ENCODE measurements at places on chromosomes 6 and 20.

DNA sequence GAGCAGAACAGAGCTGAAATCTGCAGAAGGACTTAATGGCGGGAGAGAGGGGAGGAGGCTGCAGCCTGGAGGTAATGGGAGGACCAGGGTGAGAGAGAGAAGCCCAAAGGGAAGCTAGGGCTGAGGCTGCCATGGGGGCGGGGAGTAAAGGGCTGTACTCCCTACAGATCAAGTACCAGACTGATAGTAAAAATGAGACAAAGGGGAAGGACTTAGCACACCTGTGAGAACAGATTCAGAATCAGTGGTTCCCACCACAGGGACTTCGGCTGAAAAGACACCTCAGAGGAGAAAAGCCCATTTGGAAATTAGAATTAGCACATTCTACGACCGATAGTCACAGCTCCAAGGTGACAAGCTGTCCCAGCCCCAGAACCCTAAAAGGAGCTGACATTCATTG, 6.4 kb upstream of the TBXT start:
- no peak for DNase-seq

GRCh38 chr6:21844120-21844917, 250.8 kb downstream of the SOX4 start:
- DNase-seq = no peak

GRCh38 chr6:35191889-35192288, 21.9 kb upstream of the SCUBE3 start:
- DNase-seq = no peak

GRCh38 chr20:57480444-57481160, 44.3 kb downstream of the CTCFL start:
- DNase-seq = no peak

GRCh38 chr20:57616143-57616951, 3.9 kb downstream of the ZBP1 start:
- DNase-seq = no peak

DNA sequence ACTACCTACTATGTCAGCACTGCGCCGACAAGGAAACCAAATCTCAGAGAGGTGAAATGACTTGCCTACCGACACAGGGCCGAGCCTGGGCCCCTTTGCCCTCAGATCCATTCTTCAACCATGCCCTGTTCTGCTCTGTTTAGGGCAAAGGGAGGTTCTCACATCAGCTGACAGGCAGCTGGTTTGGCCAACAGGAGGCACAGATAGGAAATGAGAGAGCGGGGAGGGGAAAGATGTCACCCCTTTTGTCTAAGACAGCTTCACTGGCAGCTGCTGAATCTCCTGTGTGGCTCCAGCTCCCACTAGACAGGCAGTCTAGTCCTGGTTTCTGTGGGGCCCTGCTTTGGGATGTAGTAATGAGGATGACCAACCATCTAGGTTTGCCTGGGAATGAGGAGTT, 158.7 kb downstream of the TMEM200A start:
- no peak for DNase-seq

DNA sequence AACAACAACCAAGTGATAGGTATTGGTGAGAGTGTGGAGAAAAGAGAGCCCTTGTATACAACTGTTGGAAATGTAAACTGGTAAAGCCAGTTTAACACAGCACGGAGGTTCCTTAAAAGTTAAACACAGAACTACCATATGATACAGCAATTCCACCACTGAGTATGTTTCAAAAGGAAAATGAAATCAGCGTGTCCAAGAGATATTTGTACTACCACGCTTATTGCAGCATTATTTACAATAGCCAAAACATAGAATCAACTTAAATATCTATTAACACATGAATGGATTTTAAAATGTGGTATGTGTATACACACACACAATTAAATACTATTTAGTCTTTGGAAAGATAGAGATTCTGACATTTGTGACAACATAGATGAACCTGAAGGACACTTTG, 1.1 kb downstream of the PTCHD4 start:
- no peak for DNase-seq

- DNase-seq = no peak
Measured at GRCh38 chr6:100506651-100507050, 41.9 kb upstream of the SIM1 start.

DNA sequence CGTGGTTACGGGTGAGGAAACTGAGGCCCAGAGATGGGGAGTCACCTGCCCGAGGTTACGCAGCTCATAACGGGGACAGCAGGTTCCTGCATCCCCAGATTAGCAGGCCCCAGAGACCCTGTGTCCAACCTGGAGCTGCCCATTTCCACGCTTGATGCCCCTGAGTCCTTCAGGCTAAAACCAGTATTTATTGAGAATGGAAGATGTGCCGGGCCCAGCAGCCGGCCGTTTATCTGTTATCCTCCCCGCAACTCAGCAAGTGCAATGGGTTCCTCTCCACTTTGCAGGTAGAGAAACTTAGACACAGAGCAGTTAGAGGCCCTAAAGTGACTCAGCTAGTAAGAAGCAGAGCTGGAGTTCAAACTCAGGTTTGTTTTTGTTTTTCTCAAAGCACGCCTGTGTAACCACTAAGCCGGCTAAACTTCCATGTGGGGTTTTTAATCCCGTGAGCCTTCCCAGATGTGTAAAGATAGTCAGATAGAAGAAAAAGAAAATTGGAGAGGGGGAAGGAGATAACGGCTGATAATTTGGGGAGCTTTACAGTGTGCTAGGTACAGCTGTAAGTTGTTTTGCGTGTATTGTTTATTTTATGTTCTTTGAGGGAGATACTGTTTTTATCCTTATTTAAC, 775 bp downstream of the PFDN4 start:
- peak; percentile 15 for DNase-seq

DNA sequence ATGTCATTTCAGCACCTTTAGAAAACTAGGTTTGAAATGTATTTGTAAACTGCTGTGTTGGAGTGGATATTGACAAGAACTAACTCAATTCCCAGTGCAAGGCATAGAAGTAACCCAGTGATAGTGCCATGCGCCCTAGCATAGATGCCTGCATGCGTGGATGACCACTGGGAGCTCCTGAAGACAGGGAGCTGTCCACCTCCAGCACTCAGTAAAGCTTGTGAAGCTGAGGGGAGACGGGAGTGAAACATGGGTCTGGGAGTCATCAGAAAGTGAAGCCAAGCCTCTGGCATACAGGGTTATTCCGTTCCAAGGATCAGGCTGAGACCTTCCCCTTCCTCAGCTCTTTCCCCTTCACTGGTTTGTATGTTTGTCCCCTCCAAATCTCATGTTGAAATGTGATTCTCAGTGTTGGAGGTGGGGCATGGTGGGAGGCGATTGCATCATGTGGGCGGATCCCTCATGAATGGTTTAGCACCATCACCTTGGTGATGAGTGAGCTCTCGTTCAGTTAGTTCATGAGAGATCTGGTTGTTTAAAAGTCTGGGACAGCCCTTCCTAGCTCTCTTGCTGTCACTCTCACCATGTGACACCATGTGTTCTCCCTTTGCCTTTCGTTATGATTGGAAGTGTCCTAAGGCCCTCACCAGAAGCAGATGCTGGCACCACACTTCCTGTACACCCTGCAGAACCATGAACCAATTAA, 146.5 kb upstream of the FERMT1 start:
- DNase-seq = no peak

- DNase-seq = no peak
Measured at GRCh38 chr6:42618686-42619085, 54.9 kb downstream of the UBR2 start.

DNA sequence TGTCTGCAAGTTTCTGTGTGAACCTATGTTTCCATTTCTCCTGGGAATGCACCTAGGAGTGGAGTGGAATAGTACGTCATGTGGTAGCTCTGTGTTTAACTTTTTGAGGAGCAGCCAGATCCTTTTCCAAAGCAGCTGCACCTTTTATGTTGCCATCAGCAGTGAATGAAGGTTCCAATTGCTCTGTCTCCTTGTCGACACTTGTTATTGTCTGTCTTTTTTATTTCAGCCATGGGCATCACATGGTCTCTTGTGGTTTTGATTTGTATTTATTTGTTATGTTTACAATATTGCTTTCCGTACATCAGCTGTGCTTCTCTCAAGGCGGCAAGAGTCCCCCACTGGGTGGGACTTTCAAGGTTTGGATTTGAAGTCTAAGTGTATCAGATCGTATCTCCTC, 33.9 kb upstream of the STX16 start:
- no peak for DNase-seq

- no peak for DNase-seq
Measured at GRCh38 chr6:76881414-76881813, 581.9 kb downstream of the HTR1B start.

DNA sequence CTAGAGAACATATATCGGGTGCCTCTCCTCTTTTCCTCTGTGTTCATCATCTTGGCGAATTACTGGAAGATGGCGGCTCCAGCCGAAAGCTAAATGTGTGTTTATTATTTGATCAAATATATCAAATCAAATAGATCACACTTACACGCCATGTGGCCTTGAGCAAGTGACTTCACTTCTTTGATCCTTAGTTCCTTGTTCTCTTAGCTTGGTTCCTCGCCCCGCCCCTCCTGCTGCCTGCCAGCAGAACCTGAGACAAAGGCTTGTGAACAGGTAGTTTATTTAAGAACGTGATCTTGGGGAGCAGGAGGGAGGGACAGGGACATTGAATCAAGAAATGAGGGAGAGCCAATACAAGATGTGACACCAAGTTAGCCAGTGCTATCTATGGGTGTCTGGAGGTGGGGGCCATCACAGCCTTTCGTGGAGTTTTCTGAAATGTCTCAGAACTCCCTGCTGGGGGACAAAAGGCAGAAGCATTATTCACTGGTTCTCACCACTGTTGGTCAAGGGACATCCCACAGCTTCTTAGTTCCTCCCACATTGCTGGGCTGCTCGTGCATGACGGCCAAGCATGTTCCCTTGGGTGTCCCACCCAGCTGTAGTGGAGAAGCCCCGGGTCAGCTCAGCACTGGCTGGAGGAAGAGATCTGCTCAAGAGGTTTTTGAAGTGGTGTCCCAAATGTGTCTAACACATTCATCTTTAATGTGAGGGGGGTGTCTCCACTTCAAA, 44.9 kb upstream of the RNF24 start:
- no peak for DNase-seq

GRCh38 chr6:155054491-155055250, 59.6 kb downstream of the TIAM2 start:
- no peak for DNase-seq

GRCh38 chr6:148426317-148426977, 83.8 kb downstream of the SASH1 start:
- no peak for DNase-seq

DNA sequence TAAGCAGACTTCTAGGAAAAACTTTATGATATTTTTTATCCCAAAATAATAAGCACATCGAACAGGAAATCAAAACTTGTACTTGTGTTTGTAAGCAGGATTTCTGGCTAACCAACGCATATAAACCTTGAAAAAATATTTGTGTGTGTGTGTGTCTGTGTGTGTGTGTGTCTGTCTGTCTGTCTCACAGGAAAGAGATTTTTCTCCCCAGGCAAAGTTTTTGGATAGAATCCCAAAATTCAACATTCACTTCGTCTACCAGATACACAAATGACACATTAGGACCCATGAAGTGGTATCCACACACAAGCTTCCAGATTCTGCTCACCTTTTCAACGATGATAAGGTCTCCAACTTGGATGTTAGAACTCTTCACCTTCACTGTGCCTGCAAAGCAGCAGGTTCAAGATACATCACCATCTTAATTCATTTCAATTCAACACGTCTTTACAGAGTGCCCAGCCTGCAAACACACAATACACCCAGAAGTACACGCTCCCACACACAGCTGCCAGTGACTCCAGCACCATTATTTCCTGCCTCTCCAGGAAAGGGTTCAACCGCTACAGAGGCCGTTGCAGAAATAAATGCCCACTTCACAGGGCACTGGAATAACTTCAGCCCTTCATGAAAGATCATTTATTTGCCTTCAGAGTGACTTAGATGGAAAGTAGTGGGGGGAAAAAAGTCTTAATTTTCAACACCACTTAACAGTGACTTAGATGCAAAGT, 70.9 kb downstream of the ATP9A start:
- no peak for DNase-seq

- no peak for DNase-seq
Measured at GRCh38 chr20:61601361-61601760, 349.3 kb downstream of the CDH4 start.

- DNase-seq = no peak
Measured at GRCh38 chr6:11978169-11978987, 33.7 kb upstream of the HIVEP1 start.

DNA sequence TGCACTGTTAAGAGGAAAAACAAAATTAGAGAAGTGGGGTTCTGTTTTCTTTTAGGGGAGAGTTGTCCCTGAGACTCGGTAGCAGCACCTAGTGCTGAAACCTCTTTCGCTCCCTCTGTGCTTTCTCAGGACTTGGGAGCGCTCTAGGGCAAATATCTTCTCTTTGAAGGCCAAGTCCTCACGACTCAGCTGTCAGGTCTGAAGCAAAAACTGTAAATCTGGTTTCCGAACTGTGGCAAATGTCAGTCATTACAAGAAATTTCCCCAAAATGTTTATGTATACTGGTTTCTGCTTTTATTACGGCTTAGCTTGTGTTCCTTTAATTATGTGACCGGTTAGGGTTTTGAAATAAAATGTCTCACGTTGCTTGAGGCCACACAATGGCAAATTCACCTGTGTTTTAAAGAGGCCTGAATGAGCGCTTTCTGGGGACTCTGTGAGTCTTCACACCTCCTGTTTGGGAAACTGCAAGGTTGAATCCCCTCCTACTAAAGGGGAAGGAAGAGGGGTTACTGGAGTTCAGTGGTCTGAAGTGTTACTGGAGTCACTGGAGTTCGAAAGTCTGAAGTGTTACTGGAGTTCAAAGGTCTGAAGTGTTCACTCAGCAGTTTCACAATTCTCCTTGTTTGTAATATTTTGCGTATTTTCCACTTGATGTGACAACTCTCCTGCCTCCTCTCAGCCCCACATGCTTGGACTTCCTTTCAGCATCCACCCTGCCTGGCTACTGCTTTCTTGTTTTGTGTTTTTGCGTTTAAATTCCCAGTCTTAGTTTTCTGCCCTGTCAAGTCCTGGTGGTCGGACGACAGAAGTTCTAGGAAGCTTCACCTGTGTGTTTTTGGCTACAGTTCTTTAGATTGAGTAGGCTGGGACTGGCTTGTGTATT, 1.6 kb downstream of the SMPDL3A start:
- no peak for DNase-seq

GRCh38 chr20:2163312-2163711, 61.7 kb downstream of the STK35 start:
- no peak for DNase-seq

DNA sequence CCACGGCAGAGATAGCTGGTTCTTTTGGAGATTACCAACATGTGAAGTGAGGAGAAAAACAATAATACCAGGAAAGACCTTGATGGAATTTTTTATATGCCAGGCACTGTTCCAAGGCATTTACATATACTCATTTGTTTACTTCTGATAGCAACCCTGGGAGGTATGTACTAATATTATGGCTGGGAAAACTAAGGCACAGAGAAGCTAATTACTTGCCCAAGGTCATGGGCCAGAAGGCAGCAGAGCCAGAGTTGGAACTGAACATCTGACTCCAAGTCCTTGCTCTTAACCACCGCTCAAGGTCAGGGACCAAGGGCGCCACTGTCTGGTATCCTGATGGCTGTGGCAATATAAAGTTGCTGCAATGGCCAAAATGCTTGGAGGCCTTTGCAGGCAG, 97.0 kb upstream of the KCNG1 start:
- no peak for DNase-seq

GRCh38 chr6:1230281-1230680, 81.6 kb upstream of the FOXQ1 start:
- DNase-seq = no peak

- DNase-seq = no peak
Measured at GRCh38 chr20:22160101-22160652, 424.2 kb downstream of the FOXA2 start.
